ENCODE measurements at places on chromosomes 7 and 10.
A peak's percentile ranks its signal among the peaks of the same experiment; 100 is the strongest.

GRCh38 chr7:22686620-22687019 is 40.4 kb upstream of the IL6 start:
- DNase-seq, result no peak

DNA sequence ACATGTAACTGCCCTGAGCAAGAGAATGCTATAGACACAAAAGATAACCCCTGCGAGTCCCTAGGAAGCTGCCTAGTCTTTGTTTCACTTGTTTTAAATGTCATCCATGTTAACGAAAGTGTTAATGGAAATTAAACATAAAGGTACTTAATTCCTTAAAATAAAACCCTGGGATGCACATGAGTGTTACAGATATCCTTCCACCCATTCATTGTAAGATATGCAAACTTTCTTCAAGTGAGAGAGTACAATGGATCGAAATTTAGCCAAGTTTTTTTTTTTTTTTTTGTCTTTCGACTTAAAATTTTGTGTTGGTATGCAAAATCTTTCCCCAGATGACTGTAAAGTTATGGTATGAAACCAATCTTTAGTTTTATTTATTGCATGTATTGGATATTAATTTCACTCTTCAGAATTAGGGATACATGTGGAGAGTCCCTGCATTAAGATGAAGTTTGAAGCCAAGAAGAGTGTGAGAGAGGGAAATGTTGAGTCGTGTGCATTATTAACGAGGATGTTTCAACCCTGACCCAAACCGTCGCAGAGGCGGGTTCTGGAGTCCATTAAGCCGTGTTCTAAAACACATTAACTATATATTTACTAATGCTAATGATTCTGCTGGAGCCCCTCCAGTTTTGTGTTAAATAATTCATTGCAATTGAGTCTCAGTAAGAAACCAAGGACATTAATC is 1.6 kb downstream of the CDK14 start:
- no peak for DNase-seq

DNA sequence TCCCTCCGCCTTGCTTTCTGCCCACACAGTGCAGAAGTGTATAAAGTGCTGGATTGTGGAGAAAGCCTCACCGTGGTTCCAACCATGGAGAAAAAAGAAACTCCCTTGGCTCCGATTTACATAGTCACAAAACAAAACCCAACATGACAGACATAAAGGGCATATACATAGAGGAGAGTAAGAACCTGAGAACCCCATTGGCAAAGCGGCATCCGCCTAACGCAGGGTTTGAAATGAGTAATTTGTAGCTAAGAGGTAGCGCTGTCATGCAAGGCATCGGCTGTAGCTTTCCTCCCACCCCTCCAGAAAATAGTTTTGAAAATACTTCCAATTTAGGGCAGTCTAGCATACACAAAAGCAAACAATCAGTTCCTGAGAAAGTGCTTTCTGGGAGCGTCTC is 126.0 kb upstream of the NRBF2 start:
- DNase-seq, result no peak

DNA sequence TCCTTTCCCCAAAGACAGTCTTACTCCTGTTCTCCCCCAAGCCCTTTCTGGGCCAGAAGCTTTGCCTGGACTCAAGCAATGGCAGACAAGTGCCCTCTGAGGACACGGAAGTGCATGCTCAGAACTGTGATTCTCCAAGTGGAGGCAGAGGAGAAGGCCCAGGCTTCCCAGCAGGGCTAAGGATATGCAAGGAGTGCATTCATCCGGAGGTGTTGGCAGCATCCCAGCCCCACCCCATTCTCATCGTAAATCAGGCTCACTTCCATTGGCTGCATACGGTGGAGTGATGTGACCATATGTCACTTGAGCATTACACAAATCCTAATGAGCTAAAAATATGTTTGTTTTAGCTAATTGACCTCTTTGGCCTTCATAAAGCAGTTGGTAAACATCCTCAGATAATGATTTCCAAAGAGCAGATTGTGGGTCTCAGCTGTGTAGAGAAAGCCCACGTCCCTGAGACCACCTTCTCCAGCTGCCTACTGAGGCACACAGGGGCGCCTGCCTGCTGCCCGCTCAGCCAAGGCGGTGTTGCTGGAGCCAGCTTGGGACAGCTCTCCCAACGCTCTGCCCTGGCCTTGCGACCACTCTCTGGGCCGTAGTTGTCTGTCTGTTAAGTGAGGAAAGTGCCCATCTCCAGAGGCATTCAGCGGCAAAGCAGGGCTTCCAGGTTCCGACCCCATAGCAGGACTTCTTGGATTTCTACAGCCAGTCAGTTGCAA is 1.4 kb upstream of the RBP3 start:
- no peak for DNase-seq

DNA sequence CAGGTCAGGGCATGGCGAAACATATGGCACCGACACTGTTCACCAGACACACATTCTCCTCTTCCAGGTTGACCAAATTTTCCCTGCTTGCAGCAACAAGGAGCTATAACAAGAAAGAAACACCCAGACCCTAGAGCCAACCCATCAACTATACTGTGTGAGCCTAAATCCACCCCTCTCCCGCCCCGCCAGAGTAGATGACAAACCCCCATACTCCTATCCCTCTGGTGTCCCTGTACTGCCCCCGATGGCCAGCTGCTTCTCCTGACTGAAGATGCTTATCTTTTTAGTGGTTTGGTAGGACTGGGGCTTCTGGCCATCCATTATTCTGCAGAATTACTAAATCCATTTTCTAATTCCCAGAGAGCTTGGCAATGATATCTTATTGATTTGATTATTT is 70.1 kb upstream of the EEPD1 start:
- no peak for DNase-seq

DNA sequence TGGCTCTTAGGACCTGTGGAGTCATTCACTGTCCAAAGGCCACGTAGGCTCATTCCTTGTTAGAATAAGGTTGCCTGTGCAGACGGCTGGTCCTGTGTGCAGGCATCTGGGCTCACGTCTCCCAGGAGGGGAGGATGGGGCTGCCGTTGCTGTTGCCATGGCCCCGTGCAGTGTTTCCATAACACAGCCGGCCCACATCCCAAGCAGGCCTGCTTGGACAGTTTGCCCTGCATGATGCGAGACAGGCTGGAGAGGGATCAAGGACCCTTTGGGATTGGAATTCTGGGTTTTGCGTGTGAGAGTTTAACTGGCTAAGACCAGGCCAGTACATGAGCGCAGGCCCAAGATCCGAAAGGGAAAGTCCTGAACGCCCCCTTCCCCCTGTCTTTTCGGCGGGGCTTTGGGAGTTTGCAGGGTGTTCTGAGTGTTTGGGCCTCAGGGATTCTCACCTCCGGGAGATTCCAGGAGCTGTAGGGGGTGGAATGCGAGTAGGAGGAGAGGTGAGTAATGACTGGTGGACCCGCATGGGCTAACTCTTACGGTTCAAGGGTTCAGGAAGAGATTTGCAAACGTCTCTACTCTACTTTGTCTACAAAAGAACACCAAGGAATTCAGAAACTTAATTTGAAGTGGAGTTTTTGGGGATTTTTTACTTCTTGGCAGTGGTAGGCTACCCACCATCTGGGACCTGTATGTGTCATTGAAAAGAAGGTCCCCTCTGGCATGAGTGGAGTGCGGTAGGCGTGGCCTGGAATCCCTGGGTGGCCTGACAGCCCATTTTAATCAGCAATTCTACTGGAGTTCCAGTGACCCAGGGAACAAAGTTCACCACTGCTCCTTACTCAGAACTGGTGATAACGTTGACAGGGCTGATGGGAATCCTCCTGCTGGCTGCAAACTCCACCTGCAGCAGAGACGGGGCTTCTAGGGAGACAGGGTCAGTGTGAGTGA is 125.4 kb downstream of the ITIH5 start:
- peak; percentile 76 for DNase-seq

DNA sequence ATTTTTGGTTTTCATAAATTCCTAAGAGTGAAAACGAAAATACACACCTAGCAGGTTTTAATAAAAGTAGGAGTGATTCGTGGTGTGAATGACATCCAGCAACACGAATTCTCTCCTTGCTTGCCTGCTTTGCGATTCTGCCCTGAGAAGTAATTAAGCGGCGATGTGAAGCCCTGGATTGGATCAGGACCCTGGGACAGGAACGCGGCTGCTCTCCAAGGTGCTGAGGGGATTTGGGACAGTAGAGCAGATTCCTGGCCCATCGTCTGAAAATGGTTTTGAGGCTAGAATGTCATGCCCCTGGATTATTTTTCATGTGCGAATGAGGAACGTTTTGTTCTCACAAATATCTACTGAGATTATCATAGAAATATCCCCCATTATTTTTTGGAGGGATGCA is 7.8 kb downstream of the NPS start:
- no peak for DNase-seq

GRCh38 chr7:135791543-135792362 is 43.1 kb upstream of the FAM180A start:
- DNase-seq, result no peak

GRCh38 chr7:126993626-126994213 is 259.0 kb downstream of the GRM8 start:
- DNase-seq, result no peak

DNA sequence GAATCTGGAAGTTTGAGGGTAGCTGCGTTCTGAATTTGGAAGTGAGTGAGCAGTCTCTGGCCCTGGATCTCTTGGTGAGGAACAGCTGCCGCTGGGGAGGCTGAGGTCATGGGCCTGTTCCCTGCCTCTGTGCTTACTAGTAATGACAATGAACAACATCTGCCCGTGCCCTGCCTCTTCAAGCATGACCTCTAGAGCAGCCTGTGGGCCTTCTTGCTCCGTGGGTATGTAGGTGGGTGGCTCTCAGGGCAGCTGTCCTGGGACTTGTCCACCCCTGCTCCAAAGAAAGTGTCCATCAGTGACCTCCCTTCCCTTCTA is 186.2 kb downstream of the CXCL12 start:
- DNase-seq, result peak; percentile 64

GRCh38 chr7:46544396-46545008 is 623.4 kb upstream of the IGFBP3 start:
- DNase-seq, result no peak

DNA sequence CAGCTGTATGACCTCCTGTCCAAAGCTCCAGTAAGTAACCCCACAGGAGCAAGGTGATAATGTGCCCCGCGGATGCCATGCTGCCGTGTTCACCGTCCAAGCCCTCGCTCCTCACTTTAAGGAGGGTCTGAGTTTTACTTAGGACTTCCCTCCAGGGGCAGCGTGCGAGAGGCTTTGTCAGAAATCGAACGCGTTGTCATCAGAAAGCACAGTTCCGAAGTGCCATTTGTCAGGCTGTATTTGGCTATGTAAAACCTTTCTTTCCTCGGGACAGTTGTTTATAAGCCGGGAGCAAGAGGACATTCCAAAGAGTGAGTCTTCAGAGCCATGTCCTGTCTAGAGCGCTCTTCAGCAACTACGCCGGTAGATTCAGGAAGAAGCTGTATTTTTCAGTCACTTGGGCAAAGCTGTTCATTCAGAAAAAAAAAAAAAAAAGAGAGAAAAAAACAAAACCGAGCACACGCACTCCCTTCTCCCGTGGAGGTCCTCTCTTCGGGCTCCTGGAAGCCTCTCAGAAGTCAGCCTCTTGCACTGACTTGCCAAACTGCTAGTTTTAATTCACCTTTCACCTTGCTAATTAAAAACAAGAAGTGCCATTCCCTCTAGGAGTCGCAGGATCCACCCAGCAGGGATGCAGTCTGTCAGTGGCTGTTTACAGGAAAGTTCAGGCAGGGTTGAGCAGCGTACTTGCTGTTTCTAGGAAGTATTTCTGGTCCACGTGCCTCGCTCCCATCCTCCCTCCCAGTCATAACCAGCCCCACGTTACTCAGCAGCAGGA is at the start of gene SEMA3E:
TSS of gene SEMA3E (minus strand) at position 676 of the 778 bp plus-strand sequence.
- no peak for DNase-seq

DNA sequence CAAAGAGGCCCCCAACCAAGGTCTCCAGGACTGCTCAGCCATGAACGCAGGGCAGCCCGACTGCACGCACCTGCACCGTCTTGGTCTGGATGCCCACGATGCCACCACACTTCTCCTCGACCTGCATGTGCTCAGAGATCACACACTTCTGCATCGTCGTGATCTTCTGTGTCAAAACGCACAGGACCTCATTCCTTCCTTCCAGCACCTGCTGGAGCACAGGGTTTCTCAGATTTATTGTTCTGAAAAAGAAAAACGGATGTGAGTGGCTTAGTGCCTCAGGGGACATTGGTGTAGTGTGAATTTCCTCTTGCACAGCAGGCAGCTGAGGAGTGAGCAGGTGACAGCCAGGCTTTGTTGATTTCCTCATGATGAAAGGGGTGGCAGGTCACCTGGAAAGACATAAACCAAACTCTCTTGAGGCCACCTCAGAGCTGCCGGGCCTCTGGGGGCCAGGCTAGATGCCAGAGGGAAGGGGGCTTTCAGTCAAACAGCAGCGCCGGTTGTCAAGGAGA is 38.2 kb downstream of the GSDME start:
- no peak for DNase-seq

- no peak for DNase-seq
These were observed 212.7 kb upstream of the PHYHIPL start for GRCh38 chr10:58963723-58964124.

DNA sequence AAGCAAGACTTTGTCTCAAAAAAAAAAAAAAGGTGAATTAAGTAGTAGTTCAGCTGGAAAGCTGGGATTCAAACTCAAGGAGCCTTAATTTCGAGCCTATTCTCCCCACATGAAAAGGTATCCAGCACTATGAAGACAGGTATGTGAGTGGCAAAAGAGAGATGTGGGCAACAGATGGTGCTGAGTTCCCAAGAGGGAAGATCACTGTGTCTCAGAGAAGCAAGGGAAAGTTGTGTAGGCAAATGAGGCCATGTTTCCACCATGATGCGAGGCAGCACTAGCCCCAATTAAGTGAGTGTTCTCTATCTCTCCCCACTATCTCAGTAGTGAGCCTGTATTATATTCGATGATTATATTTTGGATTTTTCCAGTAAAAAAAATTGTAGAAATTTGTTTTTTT is 19.8 kb upstream of the ST7 start:
- no peak for DNase-seq

DNA sequence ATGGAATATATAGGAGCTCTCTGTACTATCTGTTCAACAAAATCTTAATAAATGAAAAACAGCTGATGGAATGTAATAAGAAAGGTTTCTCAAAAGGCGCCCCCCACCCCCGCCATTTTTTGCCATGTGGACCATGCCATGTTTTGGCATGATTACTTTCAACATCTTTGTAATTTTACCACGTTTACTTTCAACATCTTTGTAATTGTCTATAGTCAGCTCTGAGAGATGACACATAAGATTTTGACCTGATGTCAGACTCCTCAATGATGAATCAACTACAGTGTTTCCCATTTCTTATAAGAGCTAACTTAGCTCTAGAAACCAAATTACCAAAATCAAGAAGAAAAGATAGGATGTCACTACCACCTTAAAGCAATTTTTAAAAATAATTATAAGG is 144.9 kb upstream of the AHR start:
- DNase-seq, result no peak

- no peak for DNase-seq
These were observed 199.0 kb downstream of the DOCK4 start for GRCh38 chr7:112007185-112007584.
